ENCODE measurements at places on chromosomes 1 and 21.

- no peak for DNase-seq
Observed at GRCh38 chr1:68301471-68302001, 69.2 kb upstream of the WLS start.

- no peak for DNase-seq
Observed at GRCh38 chr1:29631361-29631760, 395.0 kb downstream of the PTPRU start.

DNA sequence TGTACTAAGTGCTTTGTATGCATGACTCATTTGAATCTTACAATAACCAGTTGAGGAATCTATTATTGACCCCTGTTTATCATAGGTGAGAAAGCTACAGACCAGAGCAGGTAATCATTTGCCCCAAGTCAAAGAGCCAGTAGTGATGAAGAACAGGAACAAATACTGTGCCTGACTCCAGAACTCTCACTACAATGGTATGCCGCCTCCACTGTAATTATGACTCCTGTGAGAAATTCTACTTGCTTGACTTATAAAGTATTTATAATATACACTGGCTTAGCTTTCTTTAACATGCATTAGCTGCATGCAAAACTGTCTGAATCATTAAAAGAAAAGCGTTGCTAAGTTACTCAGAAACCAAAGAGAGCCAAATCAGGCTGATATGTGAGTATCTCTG, 92.6 kb downstream of the ZNF281 start:
- no peak for DNase-seq

DNA sequence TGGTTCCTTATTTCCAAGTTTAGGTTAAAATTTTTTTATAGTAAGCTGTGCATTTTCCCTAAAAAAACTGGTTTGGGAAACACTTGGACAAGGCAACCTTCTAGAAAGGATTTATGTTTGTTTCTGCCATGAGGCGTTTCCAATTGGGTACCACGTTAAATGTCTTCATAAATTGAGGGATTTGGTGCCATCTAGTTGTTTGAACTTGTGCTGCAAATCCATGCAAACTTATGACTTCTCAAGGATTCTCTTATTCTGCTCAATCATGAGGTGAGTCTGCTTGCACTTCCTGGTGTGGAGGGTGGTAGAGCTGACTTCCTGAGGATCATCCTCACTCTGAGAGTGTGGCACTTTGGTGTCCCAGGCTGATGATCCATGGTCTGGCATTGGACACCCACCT, 123.3 kb downstream of the PCNX2 start:
- DNase-seq: no peak

DNA sequence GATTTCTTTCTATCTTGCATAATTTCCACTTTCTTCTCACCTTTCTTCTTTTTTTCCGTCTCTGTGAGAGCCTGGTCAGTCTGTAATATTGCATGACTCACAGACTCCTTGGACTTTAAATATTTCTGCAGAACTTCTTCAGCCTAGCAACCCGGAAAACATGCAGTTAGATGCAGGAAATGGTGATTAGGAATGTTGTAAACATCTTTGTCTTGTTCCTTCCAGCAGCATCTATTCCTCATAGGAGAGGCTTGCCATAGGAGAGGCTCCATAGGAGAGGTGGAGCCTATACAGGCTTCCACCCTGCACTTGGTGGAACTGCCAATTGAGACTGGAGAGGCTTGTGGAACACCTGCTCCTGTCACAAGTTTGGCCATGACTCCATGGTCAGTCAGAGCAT, 10.0 kb downstream of the GBP5 start:
- DNase-seq: no peak

- no peak for DNase-seq
Observed at GRCh38 chr21:42324896-42325295, 9.7 kb upstream of the TFF3 start.

DNA sequence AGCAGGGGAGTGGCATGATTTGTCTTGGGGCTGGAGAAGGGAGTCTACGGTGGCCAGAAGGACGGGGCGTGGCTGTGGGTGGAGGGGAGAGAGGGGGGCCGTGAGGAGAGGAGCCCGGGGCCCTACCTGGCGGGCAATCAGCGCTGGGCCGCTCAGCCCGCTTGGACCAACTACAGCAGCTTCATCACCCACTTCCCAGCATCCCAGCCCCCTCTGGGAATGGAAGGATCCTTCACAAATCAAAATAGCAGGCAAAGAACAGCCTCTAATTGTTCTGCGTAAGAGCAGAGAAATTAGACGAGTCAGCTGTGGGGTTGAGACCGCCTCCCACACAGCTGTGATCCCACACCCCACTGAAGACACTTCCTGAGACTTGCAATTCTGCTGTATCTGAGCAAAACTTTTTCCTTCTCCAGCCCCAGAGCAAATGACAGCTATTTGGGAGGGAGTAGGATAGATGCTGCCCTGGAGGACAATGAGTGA, 43.5 kb downstream of the OPRD1 start:
- DNase-seq: no peak

DNA sequence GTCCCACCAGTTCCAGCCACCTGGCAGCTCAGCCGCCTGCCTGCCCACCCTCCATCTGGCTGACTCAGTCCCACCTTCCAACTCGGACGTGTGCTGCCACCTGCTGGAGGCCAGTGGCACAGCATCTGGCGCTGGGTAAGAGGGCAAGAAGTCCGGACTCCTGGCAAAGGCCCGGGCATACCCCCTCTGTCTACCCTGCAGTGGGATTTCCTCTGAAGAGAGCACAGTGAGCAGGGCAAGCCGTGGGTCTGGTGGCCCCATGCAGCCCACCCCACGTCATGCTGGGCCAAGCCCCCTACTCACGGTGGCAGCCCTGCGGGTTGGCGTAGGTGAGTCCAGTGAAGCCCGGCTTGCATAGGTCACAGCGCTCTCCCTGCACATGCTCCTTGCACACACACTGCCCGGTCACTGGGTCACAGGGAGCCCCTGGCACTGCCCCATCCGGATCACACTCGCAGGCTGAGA, 24.5 kb downstream of the LAMB3 start:
- peak; percentile 63 for DNase-seq

- DNase-seq: no peak
Observed at GRCh38 chr1:92201973-92202372, 15.7 kb upstream of the C1orf146 start.

- DNase-seq: no peak
Observed at GRCh38 chr1:67734323-67734690, 49.3 kb downstream of the GADD45A start.

DNA sequence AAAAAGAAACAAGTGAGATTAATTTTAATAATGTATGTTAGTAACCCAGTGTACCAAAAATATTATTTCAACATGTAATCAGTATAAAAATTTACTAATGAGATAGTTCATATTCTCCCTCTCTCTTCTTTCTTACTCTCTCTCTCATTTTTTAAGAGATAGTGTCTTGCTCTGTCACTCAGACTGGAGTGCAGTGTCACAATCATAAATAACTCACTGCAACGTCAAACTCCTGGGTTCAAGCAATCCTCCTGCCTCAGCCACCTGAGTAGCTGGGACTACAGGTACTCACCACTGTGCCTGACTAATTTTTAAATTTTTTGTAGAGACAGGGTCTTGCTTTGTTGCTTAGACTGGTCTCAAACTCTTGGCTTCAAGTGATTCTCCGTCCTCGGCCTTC, 123.9 kb downstream of the NRDC start:
- no peak for DNase-seq

DNA sequence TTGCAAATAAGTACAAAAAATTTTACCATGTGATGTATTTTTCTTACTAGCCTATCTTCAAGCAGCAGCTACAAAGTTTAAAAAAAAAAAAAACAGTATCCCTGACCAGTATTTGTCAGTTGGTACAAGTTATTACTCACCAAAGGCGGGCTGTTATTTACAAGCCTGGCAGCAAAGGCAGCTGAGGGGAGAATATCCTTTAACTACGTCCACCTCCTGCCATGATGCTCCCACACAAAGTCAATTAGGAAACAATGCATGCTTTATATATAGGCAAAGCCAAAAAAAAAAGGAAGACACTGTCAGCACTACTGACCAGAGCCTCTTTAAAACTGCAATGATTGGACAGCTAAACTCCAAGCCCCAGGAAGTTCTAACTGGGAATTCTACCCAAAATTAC, 13.7 kb downstream of the PSMA5 start:
- no peak for DNase-seq

GRCh38 chr1:11979028-11979850, 1.0 kb upstream of the MFN2 start:
- DNase-seq: peak; percentile 58

DNA sequence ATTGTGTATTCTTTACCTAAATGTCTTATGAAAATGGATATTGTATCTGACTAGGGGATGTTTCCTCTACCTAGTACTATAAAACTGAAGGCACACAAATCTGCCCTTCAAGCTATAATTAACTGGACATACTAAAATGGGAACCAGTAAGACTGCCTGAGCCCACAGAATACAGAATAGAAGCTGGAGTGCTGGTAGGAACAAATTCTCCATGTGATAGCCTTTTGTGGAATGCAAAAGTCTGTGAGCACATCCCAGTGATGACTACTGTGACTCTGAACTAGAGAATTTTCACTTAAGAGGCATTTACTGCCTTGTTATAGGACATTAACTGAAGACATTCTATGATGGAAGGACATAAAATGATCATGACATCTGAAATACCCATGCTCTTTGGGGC, 30.3 kb downstream of the KIFAP3 start:
- no peak for DNase-seq

- DNase-seq: no peak
Observed at GRCh38 chr1:112872551-112872962, 83.4 kb downstream of the SLC16A1 start.

DNA sequence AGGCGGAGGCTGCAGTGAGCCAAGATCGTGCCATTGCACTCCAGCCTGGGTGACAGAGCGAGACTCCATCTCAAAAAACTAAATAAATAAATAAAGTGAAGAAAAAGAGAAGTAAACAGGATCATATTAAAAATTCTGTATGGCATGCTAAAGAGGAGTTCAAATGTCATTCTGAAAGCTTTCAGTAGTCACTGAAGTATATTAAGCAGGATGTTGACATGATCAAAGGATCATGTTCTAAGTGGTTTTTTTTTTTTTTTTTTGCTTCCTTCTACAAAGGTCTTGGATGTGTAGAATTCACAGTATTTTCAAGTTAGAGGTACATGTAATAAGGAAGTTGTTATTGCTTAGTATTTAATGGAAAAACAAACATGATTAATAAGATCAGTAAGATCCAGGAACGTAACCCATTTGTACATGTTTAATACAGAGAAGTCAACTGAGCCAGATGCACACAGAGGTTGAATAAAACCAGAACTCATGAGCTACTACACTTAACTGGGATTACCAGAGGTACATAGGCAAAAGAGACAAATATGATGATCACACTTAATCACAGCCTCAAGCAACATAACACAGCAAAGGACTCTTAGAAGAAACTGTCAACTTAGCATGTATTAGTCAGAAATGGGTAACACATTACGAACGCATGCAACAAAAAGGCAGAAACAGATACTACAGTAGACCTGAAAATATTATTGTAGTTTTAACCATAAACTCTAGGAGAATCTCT, 12.2 kb downstream of the CDC42BPA start:
- no peak for DNase-seq

DNA sequence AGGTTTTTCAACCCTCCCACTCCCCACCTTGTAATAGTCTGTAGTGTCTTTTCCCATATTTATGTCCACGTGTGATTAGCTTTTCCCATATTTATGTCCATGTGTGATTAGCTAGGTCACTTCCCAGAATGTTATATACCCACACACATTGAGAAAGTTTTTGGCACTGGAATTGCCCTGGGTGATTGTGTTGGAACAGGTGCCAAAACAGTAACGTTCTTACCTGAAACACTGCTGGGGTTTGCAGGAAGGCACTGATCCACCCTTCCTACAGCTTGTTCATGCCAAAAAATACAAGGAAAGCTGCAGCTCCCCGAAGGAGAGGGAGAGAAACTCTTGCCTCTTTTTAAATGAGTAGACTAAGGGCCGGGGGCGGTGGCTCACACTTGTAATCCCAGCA, 68.0 kb upstream of the CXADR start:
- DNase-seq: no peak

- DNase-seq: no peak
Observed at GRCh38 chr1:73009938-73010337, 727.6 kb upstream of the NEGR1 start.

- no peak for DNase-seq
Observed at GRCh38 chr1:5910666-5911065, 81.6 kb downstream of the NPHP4 start.

DNA sequence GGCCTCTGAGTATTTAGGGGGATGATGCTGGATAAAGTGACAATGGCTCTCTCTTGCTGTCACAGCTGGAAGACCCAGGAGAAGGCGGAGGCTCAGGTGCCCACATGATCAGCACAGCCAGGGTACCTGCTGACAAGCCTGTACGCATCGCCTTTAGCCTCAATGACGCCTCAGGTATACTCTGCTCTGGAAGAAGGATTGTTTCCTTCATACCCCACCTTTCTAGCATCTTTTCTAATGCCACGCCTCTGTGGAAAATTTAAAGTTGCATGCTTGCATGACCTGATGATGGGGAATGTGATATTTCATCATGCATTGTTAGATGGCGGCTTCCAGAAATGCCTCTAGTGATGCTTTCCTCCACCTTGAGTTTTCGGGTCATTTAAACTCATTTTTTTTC, 2.8 kb downstream of the MAP3K7CL start:
- DNase-seq: no peak

GRCh38 chr1:41629141-41629540, 144.7 kb upstream of the EDN2 start:
- no peak for DNase-seq

DNA sequence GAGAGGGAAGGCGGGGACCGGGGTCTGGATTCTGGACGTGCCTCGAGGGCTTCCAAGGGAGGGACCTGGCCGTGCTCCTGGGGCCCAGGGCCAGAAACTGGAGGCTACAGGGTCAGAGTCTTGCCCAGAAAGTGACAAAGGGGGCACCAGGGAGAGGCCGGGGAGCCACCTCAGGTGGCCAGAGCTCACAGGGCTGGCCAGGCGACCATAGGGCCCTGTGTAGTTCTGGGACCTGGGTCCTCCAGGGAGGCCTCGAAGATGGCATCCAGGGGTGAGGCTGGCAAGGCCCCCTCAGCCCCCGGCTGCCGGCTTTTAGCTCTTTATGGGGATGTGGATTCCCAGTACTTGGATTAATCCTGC, 14.3 kb upstream of the LRRC3 start:
- no peak for DNase-seq

GRCh38 chr1:2194319-2194897, at the start of gene FAAP20:
FAAP20 (minus strand) TSS chr1:2194772; CDS start chr1:2194749, 23 bp downstream.
- DNase-seq: peak; percentile 85

GRCh38 chr1:215786997-215787396, 219.9 kb downstream of the KCTD3 start:
- DNase-seq: no peak

Measured in anterior cingulate cortex (tissue), 58 donors.